ENCODE measurements at places on chromosomes 5 and 9.

DNA sequence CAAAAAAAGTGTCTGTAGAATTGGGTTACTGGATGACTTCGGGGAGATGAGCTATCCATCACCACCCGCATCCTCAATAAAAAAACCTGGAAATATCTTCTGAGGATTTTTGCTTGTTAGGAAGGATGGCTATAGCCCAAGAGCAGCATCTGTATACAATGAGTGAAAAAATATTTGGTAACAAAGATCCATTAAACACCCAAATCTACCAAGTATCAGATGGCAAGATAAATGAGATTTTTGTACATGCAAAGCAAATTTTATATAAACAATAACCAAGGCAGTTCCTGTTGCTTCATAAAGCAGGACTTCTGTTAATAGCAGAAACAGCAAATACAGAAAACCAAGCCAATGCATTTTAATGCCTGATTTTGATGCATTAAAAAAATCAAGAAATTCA is 166.6 kb downstream of the SLC28A3 start:
- DNase-seq, result no peak

DNA sequence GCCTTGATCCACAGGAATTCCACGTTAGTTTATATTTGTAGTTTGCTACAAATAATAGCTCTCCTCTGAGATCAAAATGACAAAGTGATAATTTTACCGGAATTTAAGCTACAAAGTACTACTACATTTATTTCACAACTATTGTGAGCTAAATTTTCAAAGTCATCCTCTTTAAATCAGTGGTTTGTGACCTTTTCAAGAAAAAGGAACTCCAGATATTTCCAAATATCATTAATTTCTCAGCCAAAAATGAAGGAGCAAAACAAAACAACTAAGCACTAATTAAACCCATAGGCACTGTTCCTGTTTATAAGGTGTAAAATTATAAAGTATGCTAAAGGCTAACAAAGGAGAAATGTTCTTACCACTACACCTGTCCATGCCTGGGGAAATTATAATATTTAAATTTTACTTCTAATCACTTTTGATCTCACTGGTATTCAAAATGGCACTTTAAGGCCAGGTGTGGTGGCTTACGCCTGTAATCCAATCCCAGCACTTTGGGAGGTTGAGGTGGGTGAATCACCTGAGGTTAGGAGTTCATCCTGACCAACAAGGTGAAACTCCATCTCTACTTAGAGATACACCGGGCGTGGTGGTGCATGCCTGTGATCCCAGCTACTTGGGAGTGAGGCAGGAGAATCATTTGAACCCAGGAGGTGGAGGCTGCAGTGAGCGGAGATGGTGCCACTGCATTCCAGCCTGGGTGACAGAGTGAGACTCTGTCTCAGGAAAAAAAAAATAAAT is 77.5 kb downstream of the CEMIP2 start:
- no peak for DNase-seq

GRCh38 chr5:41831155-41831554 is 39.1 kb downstream of the OXCT1 start:
- no peak for DNase-seq

GRCh38 chr9:119453980-119454379 is 84.7 kb upstream of the BRINP1 start:
- no peak for DNase-seq

- DNase-seq, result no peak
Observed at GRCh38 chr9:4022435-4023067, 277.3 kb downstream of the GLIS3 start.

GRCh38 chr5:54307583-54307982 is 2.8 kb downstream of the ARL15 start:
- no peak for DNase-seq

DNA sequence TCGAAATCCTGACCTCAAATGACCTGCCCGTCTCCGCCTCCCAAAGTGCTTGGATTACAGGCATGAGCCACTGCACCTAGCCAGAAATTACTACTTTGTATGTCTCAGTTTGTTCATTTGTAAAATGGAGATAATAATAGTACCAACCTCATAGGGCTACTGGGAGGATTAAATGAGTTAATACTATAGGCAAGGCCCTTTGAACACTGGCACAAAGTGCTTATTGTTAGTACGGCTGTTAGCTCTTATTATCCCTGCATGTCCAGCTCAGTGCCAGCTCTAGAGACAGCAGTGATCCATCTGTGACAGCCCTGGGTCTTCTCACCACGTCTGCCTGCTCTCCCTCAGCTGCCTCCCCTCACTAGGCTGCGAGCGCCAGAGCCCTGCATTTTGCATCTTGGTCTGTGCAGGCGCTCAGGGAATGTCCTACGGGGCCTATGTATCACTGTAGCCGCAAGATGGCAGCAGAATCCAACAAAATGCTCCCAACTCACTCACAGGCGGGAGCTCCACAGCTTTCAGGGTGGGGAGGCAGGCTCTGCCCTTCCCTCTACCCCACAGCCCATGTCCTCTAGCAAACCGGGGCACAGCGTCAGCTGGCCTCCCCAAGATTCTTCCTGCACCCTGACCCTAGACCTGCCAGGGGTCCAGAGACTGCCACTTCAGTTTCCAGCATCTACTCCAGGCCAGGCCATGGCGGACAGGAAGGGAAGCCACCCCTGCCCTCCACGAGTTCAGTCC is 17.7 kb upstream of the AKNA start:
- peak; percentile 86 for DNase-seq

GRCh38 chr5:88761269-88761850 is 121.6 kb downstream of the MEF2C start:
- no peak for DNase-seq

DNA sequence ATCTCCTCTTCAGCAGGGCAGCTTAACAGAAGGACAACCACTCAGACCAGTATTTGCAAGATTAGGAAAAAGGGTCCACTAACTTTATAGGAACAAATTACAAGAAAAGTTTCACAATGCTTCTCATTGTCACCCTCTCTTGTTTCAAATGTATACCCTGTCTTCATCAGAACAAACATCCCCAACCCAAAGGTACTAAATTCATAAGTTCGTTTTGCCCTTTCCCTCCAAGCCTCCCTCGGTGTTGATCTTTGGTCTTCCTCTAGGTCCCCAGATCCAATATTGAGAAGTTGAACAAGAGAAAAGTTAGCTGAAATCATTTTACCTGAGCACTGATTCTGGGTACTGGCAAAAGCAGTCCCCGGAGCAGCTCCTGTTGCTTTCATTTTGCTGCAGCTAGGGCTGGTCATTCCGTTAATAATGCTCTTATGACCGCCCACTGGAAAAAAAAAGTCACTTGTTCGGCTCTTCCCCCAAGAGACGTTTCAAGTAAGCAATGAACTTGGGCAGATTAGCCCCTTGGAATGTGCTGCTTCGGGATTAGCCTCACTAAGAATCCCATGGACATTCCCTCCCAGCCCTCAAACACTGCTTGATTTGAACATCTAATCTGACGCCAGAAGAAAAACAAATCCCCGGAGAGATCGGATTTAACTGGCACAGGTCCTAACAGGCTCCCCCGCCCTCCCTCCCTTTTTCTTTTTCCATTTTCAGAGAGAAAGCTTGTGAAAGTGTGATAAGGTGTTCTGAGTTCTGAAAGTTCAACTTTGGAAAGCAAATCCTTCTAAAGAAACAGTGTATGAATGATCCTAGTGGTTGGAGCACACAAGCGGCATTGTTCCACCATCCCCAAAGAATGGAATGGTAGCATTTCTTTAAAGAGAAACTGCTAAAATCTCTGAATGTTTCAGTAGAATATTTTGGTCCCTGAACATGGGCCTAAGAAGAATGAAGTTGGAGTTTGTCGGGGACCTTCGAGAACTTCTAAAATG is 252.5 kb downstream of the TRPM3 start:
- peak; percentile 27 for DNase-seq

- DNase-seq, result no peak
Observed at GRCh38 chr9:134885679-134886412, 5.2 kb downstream of the FCN2 start.

- no peak for DNase-seq
Observed at GRCh38 chr5:142125963-142126362, 17.4 kb downstream of the NDFIP1 start.

DNA sequence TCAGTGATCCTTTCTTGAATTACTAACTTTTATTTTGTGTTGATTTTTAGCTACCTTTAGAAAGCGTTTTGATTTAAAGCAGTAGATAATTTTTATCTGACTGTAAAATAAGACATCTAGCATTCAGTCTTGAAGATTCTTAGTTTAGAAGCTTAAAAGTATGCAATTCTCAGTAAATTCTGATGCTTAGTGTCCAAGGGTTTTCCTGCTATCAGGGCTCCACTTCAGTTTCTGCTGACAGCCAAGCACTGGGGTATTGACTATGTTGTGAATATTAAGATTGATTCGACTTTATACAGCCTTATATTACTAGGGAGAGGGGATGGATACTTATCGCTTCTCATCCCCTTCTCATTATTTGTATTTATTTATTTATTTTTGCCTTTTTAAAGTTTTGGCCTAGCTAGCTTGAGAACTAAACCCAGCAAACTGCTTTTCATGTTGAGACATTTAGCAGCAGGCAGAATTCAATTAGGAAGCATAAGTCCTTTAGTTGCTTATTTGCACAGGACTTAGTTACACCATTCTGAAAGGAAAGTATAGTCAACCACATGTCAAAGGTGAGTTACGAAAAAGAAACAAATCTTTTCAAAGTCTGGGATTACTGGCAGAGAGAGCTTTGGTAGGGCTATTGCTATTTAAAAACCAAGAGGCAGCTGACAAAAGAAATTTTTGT is 2.9 kb downstream of the PBX3 start:
- peak; percentile 21 for DNase-seq

- no peak for DNase-seq
Observed at GRCh38 chr9:72914750-72915149, 38.1 kb downstream of the ALDH1A1 start.

- DNase-seq, result no peak
Observed at GRCh38 chr9:121966706-121967105, 126.4 kb downstream of the TTLL11 start.

GRCh38 chr9:750249-750967 is 91.1 kb upstream of the DMRT1 start:
- DNase-seq, result peak; percentile 93

- no peak for DNase-seq
Observed at GRCh38 chr9:109699019-109699418, 81.0 kb upstream of the PALM2AKAP2 start.

- no peak for DNase-seq
Observed at GRCh38 chr5:150374651-150375050, 17.2 kb downstream of the TCOF1 start.

DNA sequence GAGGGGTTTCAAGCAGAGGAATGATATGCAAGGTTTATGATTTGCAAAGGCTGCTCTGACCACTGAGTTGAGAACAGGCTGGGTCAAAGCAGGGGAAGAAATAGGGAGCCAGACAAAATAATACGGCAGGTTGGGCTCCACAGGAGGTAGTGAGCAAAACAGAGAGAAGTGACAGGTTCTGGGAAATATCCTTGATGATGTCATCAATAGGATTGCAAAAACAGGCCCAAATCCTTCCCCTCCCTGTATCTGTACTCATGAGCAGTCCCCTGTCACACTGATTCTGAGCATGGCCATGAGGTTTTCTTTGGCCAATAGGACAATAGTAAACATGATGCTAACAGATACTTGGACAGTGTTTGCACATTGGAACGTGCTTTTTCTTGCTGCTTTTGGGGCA is 471.8 kb upstream of the BRINP1 start:
- peak; percentile 70 for DNase-seq

GRCh38 chr9:19651681-19652080 is 137.2 kb downstream of the SLC24A2 start:
- no peak for DNase-seq

DNA sequence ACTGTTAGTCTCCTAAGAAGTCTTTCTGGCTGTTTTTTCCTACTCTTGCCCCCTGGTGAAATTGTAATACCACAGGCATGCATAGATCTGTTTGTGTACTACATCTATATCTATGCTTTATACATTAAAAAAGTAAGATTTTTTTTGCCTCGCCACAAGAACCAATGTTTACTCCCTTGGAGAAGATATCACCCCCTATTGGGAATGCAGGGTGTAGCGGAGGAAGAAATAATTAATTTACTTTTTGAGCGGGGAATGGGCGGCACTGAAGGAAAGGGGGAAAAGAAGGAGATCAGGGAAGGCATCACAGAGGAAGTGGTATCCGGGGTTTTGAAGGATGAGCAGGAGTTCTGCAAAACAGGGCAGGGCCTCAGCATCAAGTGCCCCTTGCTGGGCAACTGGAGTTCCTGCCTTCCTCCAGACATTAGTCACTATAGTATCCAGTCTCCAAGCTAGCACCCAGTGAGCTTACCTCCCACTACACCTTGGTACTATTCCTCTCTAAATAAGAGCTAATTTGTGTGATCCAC is 134.9 kb downstream of the GABBR2 start:
- DNase-seq, result no peak

- DNase-seq, result no peak
Observed at GRCh38 chr5:176528301-176528700, 8.9 kb downstream of the RNF44 start.

GRCh38 chr9:72205513-72205912 is 56.3 kb downstream of the GDA start:
- no peak for DNase-seq

- DNase-seq, result no peak
Observed at GRCh38 chr9:133282464-133283238, 7.7 kb upstream of the ABO start.

GRCh38 chr5:154962494-154962893 is 21.6 kb downstream of the MRPL22 start:
- no peak for DNase-seq

DNA sequence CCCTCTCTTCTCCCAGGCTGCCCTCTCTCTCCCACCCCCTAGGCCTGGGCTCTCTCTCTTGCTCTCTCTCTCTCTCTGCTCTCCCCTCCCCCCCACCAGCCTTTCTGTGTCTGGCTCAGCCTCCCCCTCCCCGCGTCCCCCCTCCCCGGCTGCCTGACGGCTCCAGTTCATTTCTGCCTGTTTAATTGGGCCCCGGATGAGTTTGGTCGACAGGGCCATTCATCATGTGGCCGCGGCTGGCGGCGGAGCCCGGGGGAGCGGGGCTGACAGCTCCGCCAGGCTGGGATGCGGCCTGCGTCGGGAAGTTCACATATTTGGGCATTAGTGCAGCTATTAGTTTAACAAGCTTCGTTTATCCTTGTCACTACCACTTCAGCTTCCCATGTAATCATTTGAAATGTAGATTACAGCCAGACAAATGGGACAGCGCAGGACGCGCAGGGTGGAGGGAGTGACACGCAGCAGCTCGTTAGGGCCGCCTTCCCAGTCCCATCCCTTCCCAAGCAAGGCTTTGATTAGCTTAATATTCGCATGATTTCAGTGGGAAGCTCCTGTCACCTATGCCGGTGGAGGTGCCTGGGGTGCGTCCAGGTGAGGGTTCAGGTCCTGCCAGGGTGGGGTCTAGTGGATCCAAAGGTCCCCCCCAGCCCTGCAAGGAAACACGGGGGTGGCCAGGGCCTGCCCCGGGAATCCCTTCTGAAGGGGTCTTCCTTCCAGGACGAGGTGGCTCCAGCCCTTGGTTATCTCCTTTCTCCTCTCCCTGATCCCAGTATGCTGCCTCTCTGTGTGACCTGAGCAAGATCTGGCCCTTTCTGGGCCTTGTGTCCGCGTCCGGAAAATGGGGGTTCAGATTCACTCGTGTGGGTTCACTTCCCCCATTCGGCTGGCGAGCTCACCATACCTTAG is 214.8 kb downstream of the PAX5 start:
- no peak for DNase-seq

DNA sequence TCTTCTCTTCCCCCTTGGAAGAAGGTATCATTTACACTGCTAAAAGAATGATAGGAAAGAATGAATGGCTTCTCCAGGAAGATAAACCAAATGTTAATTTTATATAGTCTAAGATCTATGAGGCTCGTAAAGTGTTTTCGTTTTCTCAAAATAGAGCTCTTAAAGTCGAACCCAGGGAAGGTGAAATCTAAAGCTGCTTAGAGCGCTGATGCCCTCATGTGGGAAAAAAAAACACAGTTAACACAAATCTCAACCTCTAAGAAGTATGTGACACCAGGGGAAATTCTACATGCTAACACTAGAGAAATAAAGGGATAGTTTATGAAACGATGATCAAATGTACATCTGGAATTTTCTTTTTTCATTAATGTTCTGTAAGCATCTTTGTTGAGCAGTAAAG is 257.9 kb downstream of the RASEF start:
- no peak for DNase-seq

Data from cerebellar cortex (tissue), 1 donor.